Activated T-cell treated with anti-CD3 and anti-CD28 coated beads for 24 hours (primary cell): ENCODE measurements at places on chromosomes 5 and 9.
A peak's percentile ranks its signal among the peaks of the same experiment; 100 is the strongest.

DNA sequence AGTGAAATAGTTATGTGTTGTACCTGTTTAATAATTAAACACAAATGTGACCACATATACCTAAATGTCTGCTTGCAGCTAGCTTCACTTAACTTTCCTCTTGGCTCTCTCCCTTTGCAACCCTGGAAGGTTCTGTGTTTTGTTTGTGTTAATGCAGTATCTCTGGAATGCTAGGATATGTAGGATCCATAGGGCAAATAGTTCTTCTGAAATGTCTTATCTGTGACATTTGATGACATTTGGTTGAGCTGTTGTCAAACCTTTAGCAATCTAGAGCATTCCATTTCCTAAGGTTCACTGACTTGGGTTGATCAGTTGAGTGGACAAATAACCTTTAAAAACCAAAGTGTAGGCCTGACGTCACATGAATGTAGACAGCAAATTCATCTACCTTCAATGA, 21.8 kb downstream of the CTNNA1 start:
- no peak for DNase-seq

DNA sequence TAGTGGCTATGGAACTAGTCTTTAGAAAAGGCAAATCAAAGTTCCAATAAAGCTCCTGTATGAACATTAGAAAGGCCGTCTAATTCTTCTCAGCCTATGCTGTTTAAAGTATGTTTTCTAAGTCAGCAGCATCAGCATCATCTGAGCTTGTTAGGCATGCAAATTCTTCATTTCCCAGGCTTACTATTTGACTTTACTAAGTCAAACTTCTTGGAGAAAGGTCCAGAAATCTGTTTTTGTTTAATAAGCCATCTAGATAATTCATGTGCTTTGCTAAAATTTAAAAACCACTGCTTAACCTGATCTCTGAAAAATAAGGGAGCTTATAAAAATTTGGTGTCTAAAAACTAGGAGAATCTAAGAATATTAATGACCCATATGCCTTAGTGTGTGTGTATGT, 200.2 kb upstream of the SGCD start:
- DNase-seq, result no peak

DNA sequence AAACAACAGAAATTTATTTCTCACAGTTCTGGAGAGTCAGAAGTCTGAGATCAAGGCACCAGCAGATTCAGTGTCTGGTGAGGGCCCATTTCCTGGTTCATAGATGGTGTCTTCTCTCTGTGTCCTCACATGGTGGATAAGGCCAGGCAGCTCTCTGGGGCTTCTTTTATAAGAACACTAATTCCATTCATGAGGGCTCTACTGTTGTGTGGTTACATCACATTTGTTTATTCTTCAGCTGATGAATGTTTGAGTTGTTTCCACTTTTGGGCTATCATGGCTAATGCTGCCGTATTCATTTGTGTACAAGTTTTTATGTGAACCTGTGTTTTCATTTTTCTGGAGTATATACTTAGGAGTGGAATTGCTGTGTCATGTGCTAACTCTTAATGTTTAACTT, 35.2 kb downstream of the DDX4 start:
- DNase-seq, result no peak

- DNase-seq, result no peak
Observed at GRCh38 chr5:39520232-39520572, 95.4 kb upstream of the DAB2 start.

DNA sequence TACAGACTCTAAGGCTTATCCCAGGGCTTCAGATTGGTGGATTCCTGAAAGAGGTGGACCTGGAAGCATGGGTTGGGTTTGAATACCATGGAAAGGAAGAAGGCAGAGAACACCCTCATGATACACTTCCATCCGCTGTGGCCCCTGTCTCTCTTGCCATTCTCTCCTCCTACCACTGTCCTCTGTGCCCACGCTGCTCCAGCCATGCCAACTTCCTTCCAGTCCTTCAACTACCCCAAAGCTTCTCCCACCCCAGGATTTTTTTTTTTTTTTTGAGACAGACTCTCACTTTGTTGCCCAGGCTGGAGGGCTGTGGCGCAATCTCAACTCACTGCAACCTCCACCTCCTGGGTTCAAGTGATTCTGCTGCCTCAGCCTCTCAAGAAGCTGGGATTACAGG, 1.7 kb upstream of the SPARC start:
- DNase-seq, result no peak

GRCh38 chr9:82679472-82679871, 383.5 kb downstream of the RASEF start:
- no peak for DNase-seq

GRCh38 chr5:62568800-62569432, 9.7 kb upstream of the LRRC70 start:
- no peak for DNase-seq

DNA sequence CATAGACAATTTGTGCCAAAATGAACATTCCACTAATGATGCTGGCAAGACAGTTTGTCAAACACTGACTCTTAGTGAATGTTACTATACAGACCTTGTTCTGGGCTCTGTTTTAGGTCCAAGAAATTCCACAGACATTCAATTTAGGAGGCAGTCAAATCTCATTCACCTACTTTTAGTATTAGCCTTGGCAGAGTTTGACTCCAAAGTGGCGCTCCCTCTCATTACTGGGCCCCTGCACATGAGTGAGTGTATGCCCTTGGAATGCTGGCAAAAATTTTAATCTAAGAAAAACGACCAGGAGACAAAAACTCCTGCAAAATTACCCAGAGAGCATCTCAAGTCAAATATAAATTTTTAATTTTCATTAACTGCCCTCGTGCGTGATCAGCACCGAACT, 94.9 kb upstream of the SLC27A6 start:
- DNase-seq, result no peak

- no peak for DNase-seq
Observed at GRCh38 chr5:174970502-174970901, 246.1 kb downstream of the MSX2 start.

DNA sequence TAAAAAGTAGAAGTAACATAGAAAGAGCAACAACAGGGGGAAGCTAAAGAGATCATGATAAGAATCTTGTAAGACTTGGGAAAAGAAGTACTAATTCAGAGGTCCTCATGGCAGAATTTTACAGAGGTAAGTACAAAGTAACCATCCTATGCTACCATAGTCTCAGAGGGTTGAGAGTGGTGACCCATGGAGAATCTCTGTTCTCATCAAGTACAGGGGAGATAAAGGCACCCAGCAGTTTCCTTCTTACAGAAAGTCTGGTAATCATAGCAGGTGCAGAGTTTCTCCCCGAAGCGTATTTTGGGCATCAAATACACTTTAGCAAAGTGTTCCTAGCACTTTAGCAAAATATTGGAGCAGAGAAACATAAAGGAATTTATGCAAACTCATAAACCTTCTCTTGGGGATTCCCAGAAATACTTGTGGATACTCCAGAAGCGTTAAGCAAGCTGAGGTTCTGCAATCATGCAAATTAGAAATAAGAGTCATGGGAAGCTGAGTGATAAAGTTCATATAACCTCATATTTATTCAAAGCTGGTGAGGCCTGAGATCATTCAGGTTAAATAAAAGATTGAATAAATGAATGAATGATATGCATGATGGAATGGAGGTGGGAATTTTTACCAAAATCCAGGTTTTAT, 101.0 kb upstream of the SMC2 start:
- DNase-seq, result no peak

DNA sequence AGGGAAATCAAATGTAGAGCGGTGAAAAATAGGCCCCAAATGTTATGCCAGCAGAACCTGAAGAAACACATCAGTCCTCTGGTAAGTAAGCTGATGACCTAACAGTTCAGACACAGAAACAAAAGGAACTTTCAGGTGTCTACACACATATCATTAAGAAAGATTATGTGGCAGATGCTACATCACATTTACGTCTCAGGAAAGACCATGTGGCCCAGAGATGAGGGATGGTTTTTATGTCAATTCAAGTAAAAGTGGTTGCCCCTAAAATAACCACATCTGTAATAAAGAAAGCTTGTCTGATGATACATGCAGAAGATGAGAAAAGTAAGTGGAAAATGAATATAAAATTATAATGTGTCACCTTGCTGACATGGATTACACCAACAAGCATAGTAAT, 31.4 kb downstream of the GNAQ start:
- DNase-seq, result no peak

- DNase-seq, result no peak
Observed at GRCh38 chr9:135244271-135245221, 157.1 kb downstream of the OLFM1 start.

- DNase-seq, result no peak
Observed at GRCh38 chr9:12539580-12539975, 153.6 kb upstream of the TYRP1 start.

DNA sequence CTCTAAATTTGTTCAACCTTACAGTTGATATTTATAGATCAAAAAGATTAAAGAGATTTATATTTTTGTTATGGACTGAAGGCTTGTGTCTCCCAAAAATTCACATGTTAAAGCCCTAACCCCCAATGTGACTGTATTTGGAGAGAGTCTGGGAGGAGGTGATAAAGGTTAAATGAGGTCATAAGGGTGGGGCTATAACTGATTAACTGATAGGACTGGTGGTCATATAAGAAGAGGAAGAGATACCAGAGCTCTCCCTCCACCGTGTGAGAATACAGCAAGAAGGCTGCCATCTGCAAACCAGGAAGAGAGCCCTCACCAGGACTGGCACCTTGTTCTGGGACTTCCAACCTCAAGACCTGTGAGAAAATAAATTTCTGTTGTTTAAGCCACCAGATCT, 264.3 kb downstream of the ENC1 start:
- DNase-seq, result no peak

GRCh38 chr5:64768358-64769312, at the start of the genes CWC27 and SREK1IP1:
TSS of gene CWC27 (plus strand) at chr5:64768930. CDS start at chr5:64769147, 217 bp downstream.
TSS of gene SREK1IP1 (minus strand) at chr5:64768691. CDS start at chr5:64768517, 174 bp downstream.
- DNase-seq, result peak; percentile 74

- no peak for DNase-seq
Observed at GRCh38 chr9:127172066-127172707, 49.8 kb upstream of the ANGPTL2 start.

- DNase-seq, result no peak
Observed at GRCh38 chr5:59744531-59744992, 149.0 kb downstream of the PDE4D start.

DNA sequence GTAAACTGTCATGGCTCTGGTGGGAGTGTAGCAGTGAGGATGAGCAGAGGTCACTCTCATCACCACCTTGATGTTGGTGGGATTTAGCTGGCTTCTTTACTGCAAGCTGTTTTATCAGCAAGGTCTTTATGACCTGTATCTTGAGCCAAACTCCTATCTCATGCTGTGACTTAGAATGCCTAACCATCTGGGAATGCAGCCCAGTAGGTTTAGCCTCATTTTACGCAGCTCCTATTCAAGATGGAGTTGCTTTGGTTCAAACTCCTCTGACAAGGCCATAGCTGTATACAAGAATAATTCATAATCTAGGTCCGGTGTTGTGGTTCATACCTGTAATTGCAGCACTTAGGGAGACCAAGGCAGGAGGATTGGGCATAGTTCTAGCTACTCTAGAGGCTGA, 85.1 kb downstream of the ARRDC3 start:
- DNase-seq, result no peak

- no peak for DNase-seq
Observed at GRCh38 chr5:143390941-143391340, 12.5 kb downstream of the NR3C1 start.

- peak; percentile 55 for DNase-seq
Observed at GRCh38 chr9:86947146-86948073, at the start of gene GAS1. TSS of gene GAS1 (minus strand) at chr9:86947506. CDS start at chr9:86946779, 727 bp downstream.

- no peak for DNase-seq
Observed at GRCh38 chr9:105445203-105445881, 2.5 kb upstream of the FSD1L start.

DNA sequence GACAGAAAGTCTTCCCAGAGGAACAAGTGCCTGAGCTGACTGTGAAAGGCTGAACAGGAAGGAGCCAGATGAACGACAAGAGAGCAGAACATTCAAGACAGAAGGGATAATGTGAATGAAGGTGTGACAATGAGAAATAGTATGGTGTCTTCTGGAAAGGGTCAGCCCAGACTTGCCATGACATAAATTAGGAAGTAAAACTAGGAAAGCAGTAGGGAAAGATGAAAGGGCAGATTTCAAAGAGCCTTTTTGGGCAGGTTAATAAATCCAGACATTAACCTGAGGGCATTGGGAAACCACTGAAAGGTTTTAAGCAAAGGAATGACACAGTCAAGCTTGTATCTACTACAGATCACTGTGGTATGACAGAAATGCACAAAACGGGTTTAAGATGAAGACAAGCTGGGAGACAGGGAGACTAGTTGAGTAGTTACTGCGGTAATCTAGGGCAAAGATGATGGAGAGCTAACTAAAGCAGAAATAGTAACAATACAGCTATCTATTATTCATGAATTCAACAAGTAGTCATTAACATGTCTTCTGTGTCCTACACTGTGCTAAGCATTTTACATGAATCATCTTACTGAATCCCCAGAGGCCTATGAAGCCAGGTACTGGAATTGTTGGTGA, 580.9 kb upstream of the WWC1 start:
- no peak for DNase-seq

GRCh38 chr5:142669477-142669876, 16.4 kb downstream of the FGF1 start:
- DNase-seq, result no peak

DNA sequence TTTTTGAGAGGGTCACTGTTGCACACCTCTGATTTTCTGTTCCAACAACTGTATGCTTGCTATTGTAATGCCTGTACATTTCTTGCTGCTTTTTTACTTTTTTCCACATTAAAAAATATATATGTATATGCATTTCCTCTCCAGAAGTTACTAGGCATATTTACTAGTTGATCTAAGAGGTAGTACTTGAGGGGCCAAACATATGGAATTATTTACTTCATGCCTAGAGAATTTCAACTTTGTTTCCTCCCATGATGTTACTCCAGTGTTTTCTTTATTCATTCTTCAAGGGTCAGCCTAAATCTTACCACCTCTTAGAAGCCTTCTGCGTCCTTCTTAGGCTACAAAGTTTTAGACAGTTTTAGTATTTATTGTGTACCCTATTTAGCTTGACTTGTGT, 122.7 kb downstream of the NMUR2 start:
- DNase-seq, result no peak

- DNase-seq, result no peak
Observed at GRCh38 chr9:129939431-129939830, 103.6 kb downstream of the FNBP1 start.

- no peak for DNase-seq
Observed at GRCh38 chr9:113315231-113315630, 12.1 kb upstream of the RNF183 start.

DNA sequence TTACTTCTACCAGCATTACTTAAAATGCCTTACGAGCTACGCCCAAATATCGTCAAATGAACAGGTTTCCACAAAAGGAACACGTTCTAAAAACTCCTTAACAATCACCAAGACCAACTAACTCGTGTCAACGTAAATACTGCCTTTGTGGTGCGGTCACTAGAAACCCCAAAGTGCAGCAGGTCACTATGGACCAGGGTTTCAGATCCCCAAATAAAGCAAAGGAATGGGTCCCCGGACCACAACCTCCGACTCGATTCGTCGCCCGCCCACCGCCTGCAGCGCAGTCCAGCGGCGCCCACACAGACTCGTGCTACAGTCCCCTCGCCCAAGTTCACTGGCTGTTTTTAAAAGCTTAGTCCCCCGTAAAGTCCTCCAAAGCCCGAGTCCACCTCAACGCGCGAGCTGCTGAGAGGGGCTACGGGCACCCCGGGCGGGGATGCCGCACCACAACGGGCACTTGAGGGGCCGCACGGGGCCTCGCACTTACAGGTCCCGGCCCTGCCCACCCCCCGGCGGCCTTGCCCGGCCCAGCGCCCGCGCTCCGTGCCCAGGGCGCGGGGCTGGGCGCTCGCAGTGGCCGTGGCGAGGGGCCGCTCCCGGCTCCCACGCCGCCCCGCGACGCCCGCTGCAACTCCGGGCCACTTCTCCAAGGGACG, 1.1 kb downstream of the NFIB start:
- no peak for DNase-seq
